ENCODE measurements at places on chromosomes 16 and 17.

DNA sequence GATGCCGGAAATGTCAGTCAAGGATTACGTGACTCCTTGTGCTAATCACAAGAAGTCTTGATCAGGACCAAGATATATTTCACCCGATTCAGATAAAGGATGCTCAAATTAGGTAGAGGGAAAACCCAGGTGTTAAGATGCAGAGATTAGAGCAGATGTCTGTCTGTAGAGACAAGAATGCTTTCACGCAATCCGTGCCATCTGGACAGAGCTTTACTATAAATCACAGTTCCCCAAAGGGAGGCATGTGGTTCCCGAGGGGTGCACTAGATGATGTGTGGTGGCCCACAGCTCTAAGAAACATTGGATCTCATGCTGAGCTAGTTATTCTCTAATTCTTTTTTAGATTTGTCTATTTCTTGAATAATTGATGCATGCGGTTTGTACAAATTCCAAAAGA is 9.8 kb upstream of the MAP3K14 start:
- H3K27ac ChIP-seq = no peak overlapping the region
- no peak overlapping the region for H3K4me3 ChIP-seq
- no peak for DNase-seq
- H3K4me1 ChIP-seq = peaks cover 6% of the 10 kb centered on the region
- no peaks in the 10 kb centered on the region for H3K36me3 ChIP-seq

DNA sequence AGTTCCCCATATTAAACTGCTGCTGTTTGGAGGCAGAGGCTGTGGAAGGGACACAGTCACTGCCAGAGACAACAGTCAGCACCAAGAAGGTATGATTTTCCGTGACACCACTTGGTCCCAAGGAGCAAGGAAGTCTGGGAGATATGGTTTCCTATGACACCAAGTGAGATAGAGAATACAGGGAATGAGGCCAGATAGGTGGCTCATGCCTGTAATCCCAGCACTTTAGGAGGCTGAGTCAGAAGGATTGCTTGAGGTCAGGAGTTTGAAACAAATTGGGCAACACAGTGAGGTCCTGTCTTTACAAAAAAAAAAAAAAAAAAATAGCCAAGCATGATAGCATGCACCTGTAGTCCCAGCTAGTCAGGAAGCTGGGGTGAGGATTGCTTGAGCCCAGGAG is 90.8 kb downstream of the ABCC12 start:
- no peak overlapping the region for H3K27ac ChIP-seq
- H3K4me3 ChIP-seq = no peak overlapping the region
- no peak for DNase-seq
- H3K4me1 ChIP-seq = no peaks in the 10 kb centered on the region
- H3K36me3 ChIP-seq = no peaks in the 10 kb centered on the region

DNA sequence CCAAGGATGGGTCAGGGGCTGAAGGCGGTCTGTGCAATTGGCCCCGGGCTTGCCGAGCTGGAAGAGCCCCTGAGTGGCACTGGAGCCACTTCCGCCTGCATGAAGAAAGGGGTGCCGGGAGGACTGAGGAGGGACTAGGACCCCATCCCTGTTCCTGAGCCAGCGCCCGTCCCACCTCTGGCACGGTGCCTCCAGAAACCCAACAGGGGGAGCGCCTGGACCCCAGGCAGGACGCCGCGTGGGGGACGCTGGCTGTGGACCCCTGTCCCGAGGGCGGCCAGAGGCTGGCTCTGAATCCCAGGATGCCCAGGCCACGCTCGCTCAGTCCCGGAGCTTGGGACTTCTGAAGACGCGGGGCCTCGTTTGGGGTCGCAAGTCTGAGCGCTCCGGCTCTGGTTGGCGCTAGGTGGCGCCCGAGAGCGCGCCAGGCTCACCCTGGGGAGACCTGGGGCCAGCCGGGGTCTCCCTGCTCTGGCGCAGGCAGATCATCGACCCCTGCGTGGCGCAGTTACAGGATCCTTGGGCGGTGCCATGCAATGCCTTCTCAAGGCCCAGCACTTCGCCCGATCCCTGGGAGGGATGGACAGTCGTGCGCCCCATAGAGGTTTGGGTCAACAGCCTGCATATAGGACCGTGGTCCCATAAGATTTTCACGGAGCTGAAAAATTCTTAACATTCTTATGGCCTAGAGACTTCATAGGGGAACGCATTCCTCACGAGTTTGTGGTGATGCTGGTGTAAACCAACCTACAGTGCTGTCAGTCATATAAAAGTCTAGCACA is 58.5 kb upstream of the CREBBP start:
- peak overlapping the region; percentile 56 for H3K27ac ChIP-seq
- peaks cover 2% of the 10 kb centered on the region for H3K36me3 ChIP-seq
- peaks cover 3% of the 10 kb centered on the region for H3K4me1 ChIP-seq
- no peaks in the 10 kb centered on the region for H3K27me3 ChIP-seq

DNA sequence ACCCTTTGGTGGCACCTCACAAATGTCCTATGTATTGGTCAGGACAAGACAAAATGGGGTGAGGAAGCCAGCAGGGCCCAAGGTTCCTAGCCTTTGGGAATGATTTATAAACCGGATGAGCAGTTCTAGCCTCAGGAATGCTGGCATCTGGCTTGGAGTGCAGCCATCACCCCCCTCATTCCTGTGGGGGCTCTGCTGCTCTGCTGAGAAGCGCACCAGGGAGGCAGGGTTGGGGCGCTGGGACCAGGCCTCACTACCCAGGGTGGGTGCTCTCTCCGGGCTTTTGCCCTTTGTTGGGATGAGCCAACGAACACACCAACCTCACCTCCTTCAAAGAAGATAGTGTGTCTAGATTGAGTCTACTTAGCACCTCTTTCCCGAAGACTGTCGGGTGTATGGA is 39.2 kb downstream of the TMEM11 start:
- H3K27ac ChIP-seq = peak overlapping the region; percentile 45
- no peaks in the 10 kb centered on the region for H3K27me3 ChIP-seq
- H3K36me3 ChIP-seq = no peaks in the 10 kb centered on the region
- peaks cover 9% of the 10 kb centered on the region for H3K4me1 ChIP-seq
- H3K4me3 ChIP-seq = no peak overlapping the region

GRCh38 chr17:65456368-65457151 is 104.9 kb downstream of the AXIN2 start:
- no peaks in the 10 kb centered on the region for H3K27me3 ChIP-seq
- no peaks in the 10 kb centered on the region for H3K4me1 ChIP-seq
- DNase-seq = no peak

DNA sequence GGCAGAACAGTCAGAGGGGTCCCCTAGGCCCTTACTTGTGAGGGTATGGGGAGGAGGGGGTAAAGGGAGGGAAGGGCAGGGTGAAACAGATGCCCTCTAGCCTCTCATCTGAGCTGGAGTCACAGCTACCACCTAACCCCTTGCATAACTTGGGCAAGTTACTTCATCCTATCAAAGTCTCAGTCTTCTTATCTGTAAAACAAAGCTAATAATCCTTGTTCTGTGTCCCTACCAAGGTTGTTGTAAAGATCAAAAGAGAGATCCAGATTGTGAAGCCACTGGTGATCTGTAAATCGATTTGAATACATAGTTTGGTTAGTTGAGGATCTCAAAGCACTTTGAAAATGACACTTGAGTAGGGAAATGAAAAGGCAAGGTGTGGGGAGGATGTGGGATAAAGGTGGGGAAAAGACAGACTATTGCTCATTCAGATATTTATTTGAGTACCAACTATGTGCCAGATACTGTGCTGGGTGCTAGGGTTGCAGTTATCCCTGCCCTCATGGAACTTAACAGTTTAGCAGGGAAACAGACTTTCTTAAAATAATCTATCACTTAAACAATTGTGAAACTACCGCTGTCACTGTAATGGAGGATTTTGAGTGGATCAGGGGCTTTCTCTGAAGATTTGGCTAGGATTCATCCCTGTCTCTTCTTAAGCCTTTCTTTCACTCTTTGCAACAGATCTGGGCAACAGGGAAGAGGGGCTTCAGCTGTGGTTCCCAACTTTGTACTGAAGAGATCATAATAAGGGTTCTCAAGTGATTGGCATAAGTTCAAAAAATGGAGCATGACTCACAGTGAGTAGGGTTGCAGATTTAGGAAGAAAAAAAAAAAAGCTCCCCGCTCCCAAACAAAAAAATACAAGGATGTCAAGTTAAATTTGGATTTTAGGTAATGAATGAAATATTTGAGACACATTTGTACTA is 3.0 kb downstream of the HEATR9 start:
- no peak overlapping the region for H3K4me3 ChIP-seq
- no peak overlapping the region for H3K27ac ChIP-seq
- peaks cover 7% of the 10 kb centered on the region for H3K4me1 ChIP-seq

DNA sequence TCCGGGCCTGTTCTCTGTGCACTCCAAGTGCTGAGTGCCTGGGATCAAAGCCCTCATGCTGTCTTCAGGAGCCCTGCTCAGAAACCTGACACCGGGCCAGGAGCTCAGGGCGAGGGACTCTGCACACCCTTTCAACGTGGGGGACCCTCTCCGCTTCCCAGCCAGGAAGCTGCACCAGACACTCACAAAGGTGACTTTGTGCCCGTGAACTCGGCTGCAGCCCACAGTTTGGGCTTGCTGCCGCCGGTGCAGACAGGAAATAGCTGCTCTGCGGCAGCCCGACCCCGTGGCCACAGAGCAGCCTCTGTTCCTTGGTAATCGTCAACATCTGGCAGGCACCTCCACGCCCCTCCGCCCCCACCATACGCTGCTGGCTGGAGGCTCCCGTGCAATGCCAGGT is 93.4 kb upstream of the METRNL start:
- H3K4me3 ChIP-seq = no peak overlapping the region
- no peaks in the 10 kb centered on the region for H3K4me1 ChIP-seq
- H3K27ac ChIP-seq = no peak overlapping the region
- H3K36me3 ChIP-seq = no peaks in the 10 kb centered on the region
- no peaks in the 10 kb centered on the region for H3K27me3 ChIP-seq

DNA sequence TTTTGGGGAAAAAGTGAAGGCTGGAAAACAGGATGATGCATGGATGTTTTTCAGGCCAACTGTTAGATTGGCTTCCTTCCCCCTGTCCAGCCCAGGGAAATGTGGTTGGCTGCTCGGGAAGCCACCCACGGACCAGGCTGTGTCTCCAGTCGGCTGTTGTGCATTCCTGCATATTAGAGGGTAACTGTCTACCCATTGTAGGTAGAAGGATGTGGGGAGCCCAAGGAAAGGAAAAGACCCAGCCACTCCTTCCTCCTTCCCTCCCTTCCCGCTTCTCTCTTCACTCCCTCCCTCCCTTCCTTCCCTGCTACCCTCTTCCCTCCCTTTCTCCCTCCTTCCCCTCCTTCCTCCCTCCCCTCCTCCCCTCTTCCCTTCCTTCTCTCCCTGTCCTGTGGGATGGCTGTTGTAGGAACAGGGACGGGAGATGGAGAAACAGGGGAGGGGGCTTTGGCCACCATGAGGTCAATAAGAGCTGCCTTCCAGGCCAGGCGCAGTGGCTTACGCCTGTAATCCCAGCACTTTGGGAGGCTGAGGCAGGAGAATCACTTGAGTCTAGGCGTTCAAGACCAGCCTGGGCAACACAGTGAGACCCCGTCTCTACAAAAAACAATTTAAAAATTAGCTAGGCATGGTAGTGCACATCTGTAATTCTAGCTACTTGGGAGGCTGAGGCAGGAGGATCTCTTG is 16.9 kb downstream of the SYT17 start:
- no peak overlapping the region for H3K4me3 ChIP-seq
- no peaks in the 10 kb centered on the region for H3K36me3 ChIP-seq
- no peaks in the 10 kb centered on the region for H3K4me1 ChIP-seq
- no peaks in the 10 kb centered on the region for H3K27me3 ChIP-seq
- H3K27ac ChIP-seq = no peak overlapping the region

DNA sequence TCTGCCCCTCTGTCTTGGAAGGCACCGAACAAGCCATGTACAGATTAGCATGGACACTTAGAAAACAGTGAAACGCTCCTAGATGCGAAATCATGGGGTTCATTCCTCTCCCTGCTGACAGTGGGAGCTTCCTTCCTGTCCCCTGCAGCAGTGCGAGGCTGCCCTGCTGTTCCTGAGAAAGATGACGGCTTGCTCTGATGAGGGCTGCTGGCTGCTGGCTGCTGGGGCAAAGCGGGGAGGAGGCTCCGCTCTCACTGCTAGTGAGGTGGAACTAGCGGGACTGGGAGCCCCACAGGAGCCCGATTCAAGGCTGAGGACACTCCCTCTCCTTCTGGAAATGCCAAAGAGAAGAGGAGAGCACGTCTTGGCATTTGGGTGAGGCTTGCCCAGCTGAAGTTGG is 25.9 kb upstream of the CACNG4 start:
- no peaks in the 10 kb centered on the region for H3K4me1 ChIP-seq
- no peak for DNase-seq
- H3K4me3 ChIP-seq = no peak overlapping the region
- H3K27me3 ChIP-seq = peaks cover 15% of the 10 kb centered on the region
- no peak overlapping the region for H3K27ac ChIP-seq

GRCh38 chr17:13740686-13741085 is 139.0 kb upstream of the HS3ST3A1 start:
- no peaks in the 10 kb centered on the region for H3K36me3 ChIP-seq
- peak; percentile 12 for DNase-seq
- no peaks in the 10 kb centered on the region for H3K27me3 ChIP-seq
- no peak overlapping the region for H3K27ac ChIP-seq
- H3K4me3 ChIP-seq = no peak overlapping the region

- H3K4me1 ChIP-seq = no peaks in the 10 kb centered on the region
- no peak for DNase-seq
- no peaks in the 10 kb centered on the region for H3K36me3 ChIP-seq
- no peak overlapping the region for H3K4me3 ChIP-seq
- H3K27ac ChIP-seq = no peak overlapping the region
- H3K27me3 ChIP-seq = no peaks in the 10 kb centered on the region
Observed at GRCh38 chr16:73610605-73611156, 562.8 kb upstream of the ZFHX3 start.

DNA sequence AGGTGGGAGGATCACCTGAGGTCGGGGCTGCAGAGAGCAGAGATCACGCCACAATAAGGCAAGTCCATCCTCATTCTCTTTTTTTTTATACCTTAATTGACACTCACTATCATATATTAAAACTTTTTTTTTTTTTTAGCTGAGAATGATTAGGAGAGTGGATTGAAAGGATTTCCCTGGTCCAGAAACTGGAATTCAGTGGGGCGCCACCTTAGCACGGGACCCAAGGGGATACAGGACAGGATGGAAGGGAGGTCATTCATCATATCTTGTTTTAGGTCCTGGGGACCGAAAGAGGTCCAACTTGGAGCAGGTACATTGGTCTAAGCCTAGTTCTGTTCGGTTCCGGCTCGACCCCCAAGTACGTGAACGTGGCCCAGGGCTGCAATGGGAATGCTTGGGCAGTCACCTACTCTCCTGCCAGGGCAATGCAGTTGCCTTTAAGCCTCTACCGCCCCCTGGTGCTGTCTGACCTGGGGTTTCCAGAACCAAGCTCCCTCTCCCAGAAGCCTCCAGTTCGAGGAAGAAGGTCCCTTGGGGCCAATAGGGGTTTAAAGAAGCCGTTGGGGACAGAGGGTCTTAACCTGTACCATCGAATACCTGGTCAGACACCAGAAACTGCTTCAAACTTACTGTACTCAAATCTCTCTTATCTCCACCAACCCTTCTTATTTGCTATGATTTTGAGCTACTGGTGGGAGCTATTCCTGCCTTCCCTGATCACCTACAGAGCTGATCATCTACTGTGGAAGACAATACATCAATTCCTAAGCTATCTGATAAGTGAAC is 19.9 kb upstream of the GPATCH8 start:
- H3K27ac ChIP-seq = no peak overlapping the region
- no peaks in the 10 kb centered on the region for H3K27me3 ChIP-seq
- H3K36me3 ChIP-seq = no peaks in the 10 kb centered on the region
- no peak overlapping the region for H3K4me3 ChIP-seq
- peak; percentile 48 for DNase-seq
- H3K4me1 ChIP-seq = no peaks in the 10 kb centered on the region

- no peak overlapping the region for H3K4me3 ChIP-seq
- no peak for DNase-seq
- H3K4me1 ChIP-seq = no peaks in the 10 kb centered on the region
Observed at GRCh38 chr17:11412654-11413053, 171.6 kb downstream of the SHISA6 start.

- H3K4me3 ChIP-seq = no peak overlapping the region
- H3K27ac ChIP-seq = no peak overlapping the region
- no peaks in the 10 kb centered on the region for H3K27me3 ChIP-seq
Observed at GRCh38 chr17:79594271-79594670, 16.6 kb downstream of the RBFOX3 start.

All from fibroblast of lung (primary cell).